MCF 10A (cell line): ENCODE measurements at places on chromosomes 5 and 9. TPM values are rescaled to one million over a fixed set of nuclear protein-coding genes. Genes with fewer than 3 reads are reported as not detected.

GRCh38 chr5:136518174-136518573 is 152.8 kb upstream of the TRPC7 start:
- no peak for DNase-seq
- peaks cover 64% of the 10 kb centered on the region for H3K27me3 ChIP-seq
- H3K36me3 ChIP-seq: no peaks in the 10 kb centered on the region
- no peak overlapping the region for H3K27ac ChIP-seq
- no peaks in the 10 kb centered on the region for H3K4me1 ChIP-seq

- DNase-seq: no peak
- no peak overlapping the region for H3K27ac ChIP-seq
- H3K27me3 ChIP-seq: peaks cover 94% of the 10 kb centered on the region
Measured at GRCh38 chr9:133725886-133726285, 12.3 kb downstream of the SARDH start.

GRCh38 chr5:92946546-92946945 is 634.5 kb downstream of the NR2F1-AS1 start:
- no peak for DNase-seq
- no peak overlapping the region for H3K27ac ChIP-seq
- H3K4me3 ChIP-seq: no peak overlapping the region
- no peaks in the 10 kb centered on the region for H3K36me3 ChIP-seq
- H3K27me3 ChIP-seq: no peaks in the 10 kb centered on the region

The F2RL1 gene
- total RNA-seq: 30.7 and 34.9 TPM in 2 replicates

The KIF24 gene
- total RNA-seq: 3.3 and 3.5 TPM in 2 replicates

The CDC20B gene
- total RNA-seq: not detected in 2 replicates

The QRFP gene
- not detected in 2 replicates for total RNA-seq

The GPBP1 gene
- 63.6 and 66.5 TPM in 2 replicates for total RNA-seq

The PCDHB6 gene
- total RNA-seq: 0.19 and 0.22 TPM in 2 replicates
